Putamen (tissue), 1 donor: ENCODE measurements at places on chromosomes 7 and 10.

GRCh38 chr7:100687751-100688300 is 6.2 kb downstream of the GIGYF1 start:
- no peak for DNase-seq

DNA sequence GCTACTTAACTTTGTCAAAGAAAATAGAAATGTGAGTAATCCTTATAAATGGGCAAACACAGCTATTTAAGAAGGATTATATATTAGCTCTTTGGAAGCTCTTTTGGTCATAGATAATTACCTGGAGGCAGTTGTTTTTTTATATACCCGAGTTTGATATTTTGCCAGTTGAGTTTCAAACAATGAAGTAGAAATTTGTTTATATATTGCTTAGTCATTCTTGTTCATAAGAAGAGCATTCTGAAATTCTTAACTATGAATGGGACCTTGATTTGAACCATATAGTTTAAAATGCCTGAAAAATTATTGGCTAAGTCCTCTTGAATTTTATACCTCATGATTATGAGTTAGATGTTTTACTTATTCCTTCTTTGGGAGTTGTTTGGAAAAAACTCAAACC is 36.4 kb downstream of the MINPP1 start:
- DNase-seq, result no peak

DNA sequence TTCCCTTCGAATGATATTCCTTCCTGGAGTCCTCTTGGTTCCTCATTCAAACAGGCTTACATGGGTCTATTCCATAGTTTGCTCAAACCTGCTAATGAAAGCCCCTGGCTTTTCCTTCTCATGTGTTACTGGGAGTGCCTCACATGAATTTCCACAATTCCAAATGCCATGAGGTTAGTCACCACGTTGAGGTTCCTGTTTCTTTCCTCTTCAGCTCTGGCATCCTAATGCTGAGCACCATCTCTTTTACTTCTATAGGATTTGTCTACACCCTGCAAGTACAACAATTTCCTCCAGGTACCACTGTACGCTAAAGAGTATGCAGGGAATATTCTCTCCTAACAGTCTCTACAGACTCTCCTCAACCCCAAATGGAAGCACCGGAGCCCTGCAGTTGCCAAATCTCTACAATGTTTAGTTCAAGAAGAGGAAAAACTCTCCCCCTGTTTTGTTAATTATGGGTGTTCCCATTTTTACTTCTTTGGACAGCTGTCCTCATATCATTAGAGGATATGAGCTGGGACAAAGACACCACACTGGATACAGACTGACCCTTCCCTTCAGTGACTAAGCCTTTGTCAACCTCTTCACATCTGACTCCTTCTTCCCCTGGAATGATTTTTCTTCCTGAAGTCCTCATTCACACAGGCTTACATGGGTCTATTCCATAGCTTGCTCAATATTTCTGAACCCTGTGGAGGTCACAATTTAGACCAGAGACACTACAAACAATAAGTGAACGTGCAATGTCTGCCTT is 145.8 kb upstream of the BET1 start:
- no peak for DNase-seq

GRCh38 chr7:158849768-158850544 is 6.4 kb upstream of the DYNC2I1 start:
- DNase-seq, result no peak

GRCh38 chr10:24519950-24520349 is 203.7 kb downstream of the ARHGAP21 start:
- no peak for DNase-seq

- DNase-seq, result no peak
Observed at GRCh38 chr7:108515013-108515412, 10.9 kb downstream of the PNPLA8 start.

- DNase-seq, result no peak
Observed at GRCh38 chr7:155373359-155374273, 75.9 kb downstream of the INSIG1 start.

DNA sequence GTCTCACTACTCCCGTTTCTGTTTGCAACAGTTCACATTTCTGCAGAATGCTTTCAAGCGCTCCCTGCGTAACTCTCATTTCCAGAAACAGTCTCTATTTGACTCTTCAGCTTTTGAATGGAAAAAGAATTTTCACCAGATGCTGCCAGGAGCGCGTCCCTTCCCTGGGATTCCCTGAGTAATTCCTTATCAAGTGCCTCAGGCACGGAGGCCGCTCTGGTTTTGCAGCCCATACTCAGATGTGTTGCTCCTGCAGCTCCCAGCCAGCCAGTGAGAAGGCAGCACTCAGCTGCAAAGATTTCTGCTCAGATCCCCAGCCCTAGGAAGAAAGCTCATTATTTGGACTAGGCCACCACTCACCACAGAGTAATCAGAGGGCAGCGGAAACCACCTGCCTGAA is 161.1 kb upstream of the CHST15 start:
- no peak for DNase-seq

DNA sequence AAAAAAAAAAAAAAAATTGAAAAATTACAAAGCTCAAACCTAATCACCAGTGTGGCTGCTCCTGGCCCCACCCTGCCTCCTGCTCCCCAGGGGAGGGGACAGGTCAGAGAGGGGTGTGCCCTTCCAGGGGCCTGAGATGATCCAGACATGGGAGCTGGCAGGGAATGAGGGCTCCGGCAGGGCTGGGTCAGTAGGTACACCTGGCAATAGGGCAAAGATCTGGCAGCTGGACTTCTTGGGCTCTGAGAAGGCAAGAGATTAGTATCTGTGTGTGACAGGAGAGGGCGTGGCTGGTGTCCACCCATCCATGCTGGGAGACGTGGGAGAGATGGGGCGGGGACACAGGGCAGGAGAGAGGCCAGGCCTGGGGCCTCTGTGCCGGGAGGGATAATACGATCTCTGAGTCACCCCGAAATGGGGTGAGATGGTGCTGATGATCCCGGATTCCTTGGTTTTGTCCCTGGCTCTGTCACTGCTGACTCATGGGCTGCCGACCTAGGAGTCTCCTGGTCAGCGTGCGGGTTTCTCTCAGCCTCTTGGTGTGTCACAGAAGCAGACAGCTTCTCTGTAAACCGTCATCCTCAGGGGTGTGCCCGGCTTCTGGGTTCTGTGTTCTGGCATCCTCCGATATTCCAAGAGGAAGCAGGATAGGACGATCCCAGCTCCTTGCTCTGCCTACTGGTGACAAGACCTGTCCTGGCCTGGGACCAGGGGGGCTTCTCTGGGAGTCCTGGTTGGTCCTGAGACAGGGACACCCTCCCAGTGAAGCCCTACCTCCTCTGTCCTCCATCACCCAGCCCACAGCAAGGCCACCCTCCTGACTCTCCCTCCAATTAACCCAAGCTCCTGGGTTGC is 8.2 kb upstream of the CLDN4 start:
- DNase-seq, result no peak

- no peak for DNase-seq
Observed at GRCh38 chr7:50539725-50540124, 25.5 kb downstream of the DDC start.

- no peak for DNase-seq
Observed at GRCh38 chr10:47207894-47208469, 92.0 kb upstream of the GDF10 start.

DNA sequence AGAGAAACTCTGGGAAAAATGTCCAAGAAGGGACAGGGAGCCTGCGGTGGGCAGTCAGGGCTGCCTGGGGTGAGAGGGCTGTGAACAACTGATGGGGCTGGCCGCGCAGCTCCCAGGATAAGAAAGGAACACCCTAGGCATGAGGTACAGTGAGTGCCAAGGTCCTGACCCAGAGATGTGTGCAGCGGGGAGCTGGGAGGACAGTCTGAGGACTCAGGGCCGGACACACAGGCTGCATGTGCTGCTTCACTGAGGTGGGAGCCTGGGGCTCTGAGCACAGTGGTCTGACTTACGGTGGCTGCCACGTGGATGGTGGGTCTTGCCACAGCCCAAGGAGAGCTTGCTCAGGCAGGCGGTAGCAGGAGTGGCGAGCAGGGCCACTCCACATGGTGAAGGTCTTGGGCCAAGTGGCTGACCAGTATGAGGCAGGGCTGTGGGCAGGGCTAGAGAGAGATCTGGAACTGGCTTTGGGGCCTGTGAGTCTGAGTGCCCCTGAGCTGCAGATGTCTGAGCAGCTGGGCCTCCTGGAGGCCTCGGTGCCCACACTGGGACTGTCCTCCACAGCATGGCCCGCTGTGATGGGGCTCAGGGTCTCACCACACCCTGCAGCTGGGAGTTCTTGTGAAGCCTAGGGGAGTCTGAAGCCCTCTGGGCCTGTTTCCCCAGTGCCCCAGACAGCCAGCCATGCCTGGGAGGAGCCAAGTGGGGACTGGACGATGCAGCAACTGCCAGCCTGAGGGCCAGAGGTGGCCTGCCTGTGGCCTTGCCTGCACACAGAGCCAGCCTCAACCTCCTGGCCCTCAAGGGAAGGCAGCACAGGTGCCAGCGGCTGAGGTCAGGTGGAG is 60.3 kb downstream of the RASGEF1A start:
- no peak for DNase-seq

DNA sequence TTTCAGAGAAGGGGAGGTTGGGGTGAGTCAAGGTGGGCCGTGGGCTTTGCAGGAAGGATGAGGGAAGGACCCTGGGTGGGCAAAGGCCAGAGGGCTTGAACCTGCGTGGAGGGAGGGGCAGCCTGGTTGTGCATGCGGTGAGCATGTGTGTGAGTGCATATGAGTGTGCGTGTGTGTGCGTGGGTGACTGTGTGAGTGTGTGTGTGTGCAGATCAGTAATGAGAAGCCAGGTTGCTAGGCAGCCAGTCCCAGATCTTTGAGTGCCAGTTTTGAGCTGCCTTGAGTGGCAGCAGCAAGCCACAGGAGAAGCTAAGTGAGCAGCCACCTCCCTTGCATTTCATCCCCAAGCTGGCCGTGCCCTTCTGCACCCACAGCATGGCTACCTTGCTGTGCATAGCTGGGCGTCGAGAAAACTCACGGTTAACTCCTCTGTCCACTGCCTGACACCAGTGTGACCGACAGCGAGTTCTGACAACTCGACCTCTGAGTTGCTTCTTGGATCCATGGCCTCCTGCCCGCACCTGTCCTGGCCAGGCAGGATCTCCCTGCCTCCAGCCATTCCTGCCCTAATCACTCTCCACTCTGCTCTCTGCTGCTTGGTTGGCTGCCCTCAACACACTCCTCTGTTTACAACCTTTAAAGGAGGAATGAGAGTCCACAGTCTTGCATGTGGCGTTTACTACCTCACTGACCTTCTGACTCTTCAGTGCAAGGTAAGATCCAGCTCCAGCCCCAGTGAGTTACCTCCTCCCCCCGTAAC is 775.4 kb downstream of the TYW1 start:
- DNase-seq, result peak; percentile 50

- no peak for DNase-seq
Observed at GRCh38 chr10:89279421-89279869, 22.4 kb upstream of the IFIT2 start.

- DNase-seq, result no peak
Observed at GRCh38 chr7:42461537-42461936, 224.5 kb upstream of the GLI3 start.

DNA sequence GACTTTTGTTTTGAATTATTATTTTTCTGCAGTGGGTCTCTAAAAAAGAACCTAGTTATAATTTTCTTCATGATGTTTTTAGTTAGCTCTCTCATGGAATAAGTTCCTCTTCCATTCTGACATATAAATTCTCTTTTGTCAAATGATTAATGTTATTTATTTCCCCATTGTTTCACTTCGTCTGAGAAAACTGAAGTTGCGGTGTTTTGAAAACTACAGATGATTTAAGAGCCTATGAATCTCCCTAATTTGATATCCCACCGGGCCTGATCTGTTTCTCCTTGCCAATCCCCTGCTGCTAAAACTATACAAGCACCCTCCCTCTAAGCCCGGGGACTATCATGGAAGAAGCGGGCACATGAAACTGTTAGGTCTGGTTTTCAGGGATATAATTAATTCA is 41.4 kb downstream of the HTR7 start:
- DNase-seq, result no peak

DNA sequence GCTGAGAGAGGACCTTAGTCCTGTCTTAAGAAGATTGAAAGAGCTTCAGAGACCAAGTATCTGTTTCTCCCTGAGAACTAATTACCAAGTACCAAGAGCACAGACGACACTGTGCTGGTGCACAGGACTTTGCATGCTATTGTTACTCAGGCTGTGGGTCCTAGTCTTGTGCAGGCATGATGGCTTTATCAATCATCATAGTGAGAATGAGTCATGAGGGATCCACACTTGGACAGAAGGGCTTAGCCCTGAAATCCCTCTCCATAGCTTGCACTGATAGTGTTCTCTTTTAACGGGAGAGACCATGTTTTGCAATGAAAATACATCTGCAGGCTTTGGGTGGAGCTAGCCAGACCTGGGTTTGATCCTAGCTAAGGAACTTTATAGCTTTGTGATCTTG is 93.3 kb downstream of the SORCS3 start:
- no peak for DNase-seq

GRCh38 chr7:140229591-140230515 is 53.1 kb upstream of the KDM7A start:
- DNase-seq, result no peak

DNA sequence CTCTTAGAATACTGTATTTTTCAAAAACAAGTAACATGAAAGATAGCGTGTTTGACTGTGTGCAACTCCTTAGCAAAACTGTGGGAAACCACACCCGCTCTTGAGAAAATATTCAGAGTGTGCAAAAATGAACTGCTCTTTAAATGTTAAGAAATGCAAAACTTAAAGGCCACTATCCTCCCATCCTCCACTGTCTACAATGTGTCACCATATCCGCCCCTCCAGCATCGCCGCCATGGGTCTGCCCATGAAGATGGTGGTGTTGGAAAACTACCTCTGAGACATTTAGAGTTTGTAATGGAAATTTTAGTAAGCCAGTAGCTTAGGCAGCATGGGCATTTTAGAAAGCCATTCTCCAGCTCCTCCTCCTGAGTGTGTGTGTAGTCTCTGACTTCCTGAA is 20.1 kb upstream of the NMT2 start:
- DNase-seq, result no peak

- no peak for DNase-seq
Observed at GRCh38 chr10:96665306-96665705, 55.0 kb downstream of the PIK3AP1 start.

DNA sequence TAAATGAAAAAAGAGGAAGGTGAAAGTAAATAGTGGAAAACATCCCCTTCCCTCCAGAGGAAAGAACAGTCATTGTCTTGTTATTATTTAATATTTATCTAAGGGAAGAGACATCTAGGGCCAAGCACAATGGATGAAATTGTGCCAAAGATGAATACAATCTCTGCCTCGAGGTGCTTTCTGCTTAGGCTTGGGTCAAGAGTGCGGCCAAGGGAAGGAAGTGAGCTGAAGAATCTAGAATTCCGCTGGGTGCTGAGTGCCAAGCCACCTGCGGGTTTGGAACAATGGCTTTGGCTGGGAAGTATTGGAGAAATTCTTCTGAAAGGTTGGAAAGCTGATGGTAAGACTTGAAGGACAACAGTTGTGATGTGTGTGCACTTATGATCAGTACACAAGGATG is 531.3 kb upstream of the FZD8 start:
- DNase-seq, result no peak
